ENCODE measurements at places on chromosomes 1 and 21.

- no peak overlapping the region for H3K4me3 ChIP-seq
- no peaks in the 10 kb centered on the region for H3K4me1 ChIP-seq
- H3K27me3 ChIP-seq, result no peaks in the 10 kb centered on the region
- DNase-seq, result no peak
- no peak overlapping the region for H3K27ac ChIP-seq
Measured at GRCh38 chr1:73914951-73915350, 283.0 kb downstream of the LRRIQ3 start.

- H3K4me1 ChIP-seq, result no peaks in the 10 kb centered on the region
- H3K27ac ChIP-seq, result peak overlapping the region; percentile 80
- no peaks in the 10 kb centered on the region for H3K27me3 ChIP-seq
- no peaks in the 10 kb centered on the region for H3K36me3 ChIP-seq
- H3K4me3 ChIP-seq, result no peak overlapping the region
Measured at GRCh38 chr1:235986869-235987268, 78.0 kb downstream of the NID1 start.

- no peaks in the 10 kb centered on the region for H3K4me1 ChIP-seq
- H3K36me3 ChIP-seq, result no peaks in the 10 kb centered on the region
- no peak overlapping the region for H3K4me3 ChIP-seq
- DNase-seq, result no peak
Measured at GRCh38 chr21:42460391-42461184, 35.4 kb downstream of the RSPH1 start.

DNA sequence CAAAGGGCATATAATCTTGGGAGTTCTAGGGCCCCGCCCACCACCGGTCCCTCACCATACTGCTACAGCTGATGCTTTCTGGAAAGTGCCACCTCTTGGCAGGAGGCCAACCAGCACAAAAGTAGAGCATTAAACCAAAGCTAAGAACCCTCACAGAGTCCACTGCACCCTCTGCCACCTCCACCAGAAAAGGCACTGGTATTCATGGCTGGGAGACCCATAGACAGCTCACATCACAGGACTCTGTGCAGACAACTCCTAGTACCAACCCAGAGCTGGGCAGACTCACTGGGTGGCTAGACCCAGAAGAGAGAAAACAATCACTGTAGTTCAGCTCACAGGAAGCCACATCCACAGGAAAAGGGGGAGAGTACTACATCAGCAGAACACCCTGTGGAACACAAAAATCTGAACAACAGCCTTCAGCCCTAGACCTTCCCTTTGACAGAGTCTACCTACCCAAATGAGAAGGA lies 10.8 kb downstream of the THEM4 start:
- no peaks in the 10 kb centered on the region for H3K4me1 ChIP-seq
- no peaks in the 10 kb centered on the region for H3K27me3 ChIP-seq
- no peaks in the 10 kb centered on the region for H3K36me3 ChIP-seq
- DNase-seq, result no peak
- no peak overlapping the region for H3K27ac ChIP-seq

- H3K27me3 ChIP-seq, result no peaks in the 10 kb centered on the region
- DNase-seq, result peak; percentile 76
- peak overlapping the region; percentile 73 for H3K27ac ChIP-seq
- no peaks in the 10 kb centered on the region for H3K36me3 ChIP-seq
Measured at GRCh38 chr1:226646026-226646869, 92.8 kb downstream of the ITPKB start.

DNA sequence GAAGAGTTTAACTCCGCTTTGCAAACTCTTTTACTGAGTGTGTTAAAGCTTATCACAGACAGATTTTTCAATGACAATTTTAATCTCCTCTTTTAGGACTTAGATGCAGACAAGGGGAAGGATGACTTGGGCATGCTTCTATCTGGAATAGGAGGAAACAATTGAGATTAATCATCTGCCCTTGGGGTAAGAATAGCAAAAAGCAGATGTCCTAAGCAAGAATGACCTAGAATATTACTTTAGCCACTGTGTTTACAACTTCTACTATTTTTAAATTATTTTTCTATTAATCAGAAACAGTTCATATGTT lies 569.0 kb upstream of the ADGRL2 start:
- H3K27me3 ChIP-seq, result no peaks in the 10 kb centered on the region
- no peak for DNase-seq
- no peaks in the 10 kb centered on the region for H3K4me1 ChIP-seq

DNA sequence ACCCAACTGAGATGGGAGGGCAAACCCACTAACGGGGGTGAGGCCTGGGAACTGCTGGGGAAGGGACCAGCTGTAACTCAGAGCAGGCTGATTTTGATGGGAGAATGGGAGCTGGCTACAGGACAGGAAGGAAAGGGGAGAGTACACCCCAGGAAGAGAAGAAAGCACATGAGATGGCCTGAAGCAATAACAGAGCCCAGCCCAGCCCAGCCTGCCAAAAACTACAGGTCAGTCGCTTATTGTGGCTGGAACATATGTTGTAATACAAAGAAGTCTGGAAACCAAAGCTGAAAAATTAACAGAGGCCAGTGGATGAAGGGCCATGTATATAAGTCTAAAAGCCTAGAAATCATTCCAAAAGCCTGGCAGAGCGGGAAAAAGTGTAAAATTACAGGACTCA lies 1.6 kb downstream of the ITLN2 start:
- DNase-seq, result no peak
- H3K4me3 ChIP-seq, result no peak overlapping the region
- no peaks in the 10 kb centered on the region for H3K4me1 ChIP-seq
- no peaks in the 10 kb centered on the region for H3K27me3 ChIP-seq

- no peaks in the 10 kb centered on the region for H3K4me1 ChIP-seq
- H3K27me3 ChIP-seq, result no peaks in the 10 kb centered on the region
- DNase-seq, result peak; percentile 26
Measured at GRCh38 chr1:221740993-221741702, 741 bp downstream of the DUSP10 start.
